ENCODE measurements at places on chromosomes 5 and 9. TPM values are rescaled to one million over a fixed set of nuclear protein-coding genes. Genes with fewer than 3 reads are reported as not detected.

RNF180 gene
- 0.32 TPM for total RNA-seq

HSD17B3 gene
- not detected for total RNA-seq

PCDHGA12 gene
- total RNA-seq = not detected

KIF3A gene
- total RNA-seq = 5.4 TPM

PGGT1B gene
- total RNA-seq = 21.1 TPM

ACSL6 gene
- not detected for total RNA-seq

Measured in A549 treated with GW870086 at 1 μM for 4 hours (cell line).